T-helper 2 cell treated with Interferon-gamma antibody and Interleukin-4, amounts not matched to agents 100 ng/mL and 5 ng/mL, for 36 hours (primary cell): ENCODE measurements at places on chromosomes 16 and 17. TPM values are rescaled to one million over a fixed set of nuclear protein-coding genes. Genes with fewer than 3 reads are reported as not detected.

The ABCA6 gene
- 0.16 TPM in 1 of 2 replicates, not detected in the other for total RNA-seq

The SPNS3 gene
- 9.6 and 10.6 TPM in 2 replicates for total RNA-seq

The CHST5 gene
- total RNA-seq: not detected in 2 replicates

The ADAM11 gene
- total RNA-seq: 0.09 and 0.25 TPM in 2 replicates

The SCRN2 gene
- 21.8 and 24.9 TPM in 2 replicates for total RNA-seq

The XAF1 gene
- total RNA-seq: 199 and 213 TPM in 2 replicates

The SOX15 gene
- total RNA-seq: 0.25 and 0.50 TPM in 2 replicates

The CHD9 gene
- 25.6 and 27.4 TPM in 2 replicates for total RNA-seq

The ATP2A3 gene
- 306 and 313 TPM in 2 replicates for total RNA-seq

The TAOK1 gene
- 49.3 and 52.3 TPM in 2 replicates for total RNA-seq

The MYH2 gene
- total RNA-seq: not detected in 2 replicates

The ZKSCAN2 gene
- total RNA-seq: 5.4 and 5.9 TPM in 2 replicates

The TP53TG3D gene
- not detected in 2 replicates for total RNA-seq

The SLC12A3 gene
- total RNA-seq: not detected in 2 replicates

The SNAI3 gene
- total RNA-seq: 7.2 and 8.1 TPM in 2 replicates

The MVD gene
- 65.6 and 68.6 TPM in 2 replicates for total RNA-seq

The TMIGD1 gene
- total RNA-seq: not detected in 2 replicates

The MLST8 gene
- 38.4 and 39.4 TPM in 2 replicates for total RNA-seq

The SOCS1 gene
- total RNA-seq: 156 TPM in 2 replicates

The CES5A gene
- total RNA-seq: not detected in 2 replicates

The APOH gene
- total RNA-seq: not detected in 2 replicates

The TTYH2 gene
- 24.5 and 26.8 TPM in 2 replicates for total RNA-seq

The SMTNL2 gene
- not detected in 2 replicates for total RNA-seq

The PRSS27 gene
- 1.0 and 1.2 TPM in 2 replicates for total RNA-seq

The DBF4B gene
- total RNA-seq: 26.1 and 27.4 TPM in 2 replicates

The HEATR9 gene
- total RNA-seq: 0.20 and 0.45 TPM in 2 replicates

The ABCA9 gene
- total RNA-seq: 0.27 and 0.57 TPM in 2 replicates

The ASPA gene
- total RNA-seq: not detected in 2 replicates

The G6PC1 gene
- total RNA-seq: not detected in 2 replicates

The CTDNEP1 gene
- 170 and 179 TPM in 2 replicates for total RNA-seq

The MYO19 gene
- 129 and 146 TPM in 2 replicates for total RNA-seq

The FNDC8 gene
- not detected in 2 replicates for total RNA-seq
